ENCODE measurements at places on chromosomes 11 and 22. TPM values are rescaled to one million over a fixed set of nuclear protein-coding genes. Genes with fewer than 3 reads are reported as not detected.

SLC35E4 gene
- 4.4 TPM for total RNA-seq

BATF2 gene
- total RNA-seq = not detected

GAS2 gene
- 1.2 TPM for total RNA-seq

TRIM48 gene
- not detected for total RNA-seq

VSIG2 gene
- total RNA-seq = 0.42 TPM

GNG3 gene
- total RNA-seq = not detected

RELA gene
- 107 TPM for total RNA-seq

TMEM191B gene
- 0.10 TPM for total RNA-seq

TRPC6 gene
- 0.63 TPM for total RNA-seq

MFNG gene
- 77.0 TPM for total RNA-seq

MMP13 gene
- total RNA-seq = not detected

EMID1 gene
- total RNA-seq = 0.21 TPM

GRAMD1B gene
- total RNA-seq = 7.1 TPM

CASP5 gene
- 0.84 TPM for total RNA-seq

Measured in mononuclear cell (primary cell).